ENCODE measurements at places on chromosomes 12 and 14.

DNA sequence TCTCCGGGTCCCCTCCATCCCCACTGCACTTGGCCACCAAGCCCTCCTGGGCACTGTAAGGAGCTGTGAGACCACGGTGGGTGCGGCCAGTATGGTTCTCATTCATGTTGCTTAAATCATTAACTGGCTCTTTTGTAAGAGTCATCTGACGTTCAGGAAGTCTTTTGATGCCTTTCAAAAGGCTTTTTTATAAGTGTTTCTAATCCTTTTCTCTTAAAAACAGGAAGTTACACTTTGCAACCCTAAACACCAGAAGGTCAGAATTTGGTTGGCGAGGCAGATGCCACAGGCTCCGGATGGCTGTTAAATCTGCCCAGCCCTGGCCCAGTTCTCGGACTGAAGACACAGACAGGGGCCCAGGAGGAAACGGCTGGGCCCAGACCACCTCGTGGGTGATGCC lies 26.1 kb upstream of the DIO3 start:
- no peak for DNase-seq

DNA sequence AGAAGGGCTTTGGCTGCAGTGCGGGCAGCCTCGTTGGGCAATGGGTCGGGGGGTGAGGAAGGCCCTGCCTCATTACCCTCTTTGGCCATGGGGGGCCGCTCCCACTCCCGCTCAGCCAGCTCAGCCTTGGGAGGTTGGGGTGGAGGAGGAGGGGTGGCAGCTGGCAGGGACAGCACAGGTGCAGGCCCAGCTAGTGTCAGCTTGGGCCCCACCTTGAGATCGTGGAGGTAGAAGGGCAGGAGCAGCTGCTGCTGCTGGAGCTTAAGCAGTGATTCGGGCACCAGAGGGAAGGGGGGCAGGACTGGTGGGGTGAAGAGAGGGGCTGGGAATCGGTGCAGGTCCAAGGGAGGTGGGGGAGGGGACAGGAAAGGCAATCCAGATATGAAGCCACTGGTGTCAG lies 26.0 kb downstream of the ZFHX2 start:
- DNase-seq = no peak

DNA sequence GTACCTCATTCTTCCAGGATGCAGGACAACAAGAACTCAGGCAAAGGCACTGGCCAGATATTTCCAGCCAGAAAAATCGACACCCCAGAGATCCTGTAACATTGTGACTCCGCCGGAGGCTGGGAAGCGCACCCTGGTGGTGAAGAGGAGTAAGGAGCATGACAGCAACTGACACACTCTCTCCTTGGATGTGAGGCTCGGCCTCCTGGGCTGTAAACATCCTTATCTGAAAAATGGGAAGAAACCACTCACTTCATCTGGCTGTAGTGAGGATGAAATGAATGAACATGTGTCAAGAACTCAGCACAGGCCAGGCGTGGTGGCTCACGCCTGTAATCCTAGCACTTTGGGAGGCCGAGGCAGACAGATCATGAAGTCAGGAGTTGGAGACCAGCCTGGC lies 27.5 kb downstream of the TCHP start:
- DNase-seq = peak; percentile 17

DNA sequence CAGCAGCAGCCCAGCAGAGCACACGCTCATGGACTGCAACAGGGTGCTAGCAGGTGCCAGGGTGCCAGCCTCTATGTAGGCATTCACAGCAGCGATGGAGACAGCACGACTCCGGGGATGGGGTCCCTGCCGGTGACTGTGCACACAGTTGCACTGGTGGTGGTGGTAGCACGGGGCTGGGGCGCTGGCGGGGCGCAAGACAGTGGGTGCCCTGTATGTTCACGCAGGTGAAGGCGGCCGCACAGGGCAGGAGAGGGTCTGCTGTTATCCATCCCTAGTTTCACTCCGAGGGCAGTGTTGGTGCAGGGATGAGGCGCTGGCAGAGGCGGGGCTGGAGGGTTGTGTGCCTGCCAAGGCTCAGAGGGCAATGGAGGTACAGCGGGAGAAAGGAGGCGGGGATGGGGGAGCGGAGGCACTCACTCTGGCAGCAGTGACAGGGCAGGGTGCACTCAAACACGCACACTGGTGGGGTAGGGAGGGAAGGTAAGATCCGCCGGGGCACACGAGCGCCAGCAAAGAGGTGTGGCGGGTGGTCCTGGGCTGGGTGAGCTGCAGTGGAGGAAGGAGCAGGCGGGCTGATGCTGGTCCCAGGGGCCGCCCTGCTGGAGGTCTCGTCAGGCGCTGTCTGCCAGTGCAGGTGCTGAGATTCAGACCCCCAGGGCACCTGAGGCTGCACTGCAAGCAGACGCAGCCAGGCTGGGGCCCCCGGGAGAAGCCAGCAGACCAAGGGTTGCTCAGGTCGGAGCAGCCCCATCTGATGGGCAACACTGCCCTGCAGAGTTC lies 76.7 kb downstream of the GALC start:
- DNase-seq = no peak

- DNase-seq = no peak
Observed at GRCh38 chr12:119683413-119683812, 15.5 kb downstream of the PRKAB1 start.

DNA sequence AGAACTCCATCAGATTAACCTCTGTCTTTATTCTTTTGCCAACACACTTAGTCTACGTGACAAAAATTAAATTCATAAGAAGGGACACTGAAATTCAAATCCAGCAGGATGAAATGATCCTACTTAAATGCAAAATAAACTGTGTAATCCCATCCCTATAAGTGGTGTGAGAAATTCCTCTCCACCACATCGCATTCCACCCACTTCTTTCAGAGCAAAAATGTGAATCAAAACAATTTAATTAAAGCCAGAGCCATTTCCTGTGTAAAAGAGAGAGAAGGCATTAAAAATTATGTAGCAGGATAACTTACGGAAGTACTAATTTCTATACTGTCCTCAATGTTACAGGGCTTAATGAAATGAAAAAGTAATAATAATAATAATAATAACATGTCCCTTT lies 844.3 kb downstream of the GALC start:
- DNase-seq = no peak

GRCh38 chr12:120094485-120094884 lies 22.1 kb downstream of the RAB35 start:
- no peak for DNase-seq

DNA sequence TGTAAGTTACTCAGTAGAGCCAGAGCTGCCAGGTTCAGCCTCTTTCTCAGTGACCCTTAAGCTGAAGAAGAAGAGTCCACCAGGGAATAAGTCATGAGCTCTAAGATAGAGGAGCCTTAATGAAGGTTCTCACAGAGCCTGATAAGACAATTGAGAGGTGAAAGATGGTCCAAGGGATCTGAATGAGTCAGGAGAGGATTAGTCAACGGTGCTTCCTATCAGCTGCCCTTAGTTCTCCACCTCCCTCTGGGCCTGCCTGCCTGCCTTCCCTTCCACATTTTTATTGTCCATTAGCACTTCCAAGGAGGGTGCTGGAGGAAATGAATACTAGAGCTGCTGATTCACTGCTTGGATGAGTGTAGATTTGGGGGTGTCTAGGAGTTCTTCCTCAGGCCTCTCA lies 161.7 kb upstream of the RMST start:
- DNase-seq = no peak

- DNase-seq = no peak
Observed at GRCh38 chr14:36519431-36520321, at the start of gene NKX2-1. TSS of gene NKX2-1 (minus strand) at chr14:36520232. CDS start at chr14:36520129, 103 bp downstream.

GRCh38 chr12:108193917-108194316 lies 64.8 kb downstream of the WSCD2 start:
- DNase-seq = no peak

Measured in stimulated activated CD4-positive, alpha-beta T cell treated with anti-CD3 and anti-CD28 coated beads, TNF-alpha, amount 100 ng/mL, for 48 hours (primary cell).